Hematopoietic multipotent progenitor cell treated with erythropoietin and hydrocortisone succinate and interleukin-3 and kit ligand, for 4 days (in vitro differentiated cells): ENCODE measurements at places on chromosomes 7 and 10.

- DNase-seq: no peak
Observed at GRCh38 chr10:69333205-69333604, 54.9 kb downstream of the HK1 start.

DNA sequence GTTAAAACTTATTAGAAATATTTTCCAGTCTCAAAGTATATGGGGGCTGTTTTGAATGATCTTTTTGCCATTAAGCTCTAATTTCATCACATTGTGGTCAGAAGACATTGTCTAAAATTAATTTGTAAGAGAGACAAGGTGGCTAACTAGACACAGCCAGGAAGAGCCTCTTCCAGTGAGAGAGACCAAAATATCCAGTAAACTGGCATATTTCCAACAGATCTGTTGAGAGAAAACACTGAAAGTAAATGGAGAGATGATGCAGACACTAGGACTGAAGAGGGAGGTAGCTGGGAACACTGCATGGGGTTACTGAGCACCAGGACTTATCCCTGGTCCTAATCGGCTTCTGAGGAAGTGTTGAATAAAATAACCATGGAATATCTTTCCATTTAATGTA is 101.5 kb upstream of the TAS2R16 start:
- no peak for DNase-seq

DNA sequence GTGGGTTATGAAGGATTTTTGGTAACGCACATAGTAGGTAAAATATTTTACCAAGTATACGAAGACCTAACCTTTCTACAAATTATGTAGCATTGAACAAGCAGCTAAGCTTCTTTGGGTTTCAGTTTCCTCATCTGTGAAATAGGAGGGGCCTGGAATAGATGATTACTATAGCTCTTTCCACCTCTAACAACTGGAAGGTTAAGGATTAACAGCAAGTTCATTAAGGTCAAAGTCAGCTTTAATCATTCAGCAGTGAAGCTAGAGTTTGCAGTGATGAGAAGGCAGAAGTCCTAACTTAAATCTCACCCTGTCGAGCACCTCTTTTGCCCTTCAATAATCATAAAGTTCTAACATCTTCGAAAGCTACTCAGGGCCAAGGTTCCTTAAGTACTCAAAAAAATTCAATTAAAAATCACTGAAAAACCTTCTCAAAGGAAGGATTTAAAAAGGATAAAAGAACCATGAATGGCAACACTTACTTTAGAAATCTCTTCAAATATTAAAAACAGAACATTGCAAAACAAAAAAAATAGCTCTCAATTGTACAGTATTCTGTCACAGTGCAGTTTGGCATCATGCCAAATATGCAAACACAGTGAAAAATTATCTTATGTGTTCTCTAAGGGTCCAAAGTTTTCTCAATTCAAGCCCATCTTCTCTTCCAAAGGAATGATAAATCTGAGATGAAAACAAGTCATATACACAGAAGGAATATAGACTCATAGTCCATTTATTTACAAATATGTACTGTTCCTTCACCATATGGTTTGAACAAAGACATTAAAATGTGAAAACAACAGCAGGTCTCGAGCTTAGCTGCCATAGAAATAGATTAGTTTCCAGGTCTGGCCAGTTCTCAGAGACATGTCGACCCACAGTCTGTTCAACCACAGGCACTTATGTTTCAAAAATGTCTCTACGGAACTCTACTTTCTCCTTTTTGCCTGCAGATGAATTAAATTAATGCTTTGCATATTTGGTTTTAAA is 152.0 kb upstream of the SLC13A1 start:
- no peak for DNase-seq

DNA sequence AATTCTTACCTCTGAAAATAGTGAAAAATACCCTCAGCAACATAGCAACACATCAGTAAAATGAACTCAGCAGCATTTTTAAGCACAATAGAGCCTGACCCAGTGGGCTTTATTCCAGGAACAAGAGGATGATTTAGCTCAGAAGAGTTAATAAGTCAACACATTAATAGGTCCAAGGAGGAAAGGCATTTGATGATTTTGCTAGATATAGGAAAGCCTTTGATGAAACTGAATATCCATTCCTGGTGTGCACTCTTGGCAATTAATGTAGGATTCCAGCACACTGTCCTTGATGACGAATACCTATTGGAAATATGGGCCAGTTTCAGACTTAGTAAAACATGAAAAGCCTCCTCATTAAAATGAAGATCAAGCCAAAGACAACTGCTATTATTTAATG is 42.5 kb downstream of the RASGEF1A start:
- DNase-seq: no peak

GRCh38 chr10:30832001-30832748 is 199.5 kb downstream of the ZNF438 start:
- no peak for DNase-seq

DNA sequence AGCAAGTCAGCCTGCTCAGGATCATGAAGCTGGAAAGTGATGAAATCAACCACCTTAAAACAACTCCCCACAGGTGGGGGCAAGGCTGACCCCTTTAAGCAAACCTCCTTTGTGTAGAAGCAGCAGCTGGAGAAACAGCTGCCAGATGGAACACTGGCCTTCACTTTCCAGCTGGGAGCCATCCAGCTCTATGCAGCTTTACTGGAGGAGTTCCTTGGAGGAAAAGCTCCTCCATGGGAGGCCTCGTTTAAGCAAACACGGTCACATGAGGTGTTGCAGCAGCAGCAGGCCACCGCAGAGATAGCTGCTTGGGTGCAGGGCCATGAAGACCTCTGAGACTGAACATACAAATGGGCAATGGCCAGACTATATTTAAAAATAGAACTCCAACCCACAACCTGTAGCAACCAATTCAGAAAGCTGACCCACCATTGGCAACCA is 13.0 kb upstream of the DLG5 start:
- DNase-seq: no peak

- no peak for DNase-seq
Observed at GRCh38 chr7:25611196-25611595, 382.9 kb upstream of the NPVF start.

DNA sequence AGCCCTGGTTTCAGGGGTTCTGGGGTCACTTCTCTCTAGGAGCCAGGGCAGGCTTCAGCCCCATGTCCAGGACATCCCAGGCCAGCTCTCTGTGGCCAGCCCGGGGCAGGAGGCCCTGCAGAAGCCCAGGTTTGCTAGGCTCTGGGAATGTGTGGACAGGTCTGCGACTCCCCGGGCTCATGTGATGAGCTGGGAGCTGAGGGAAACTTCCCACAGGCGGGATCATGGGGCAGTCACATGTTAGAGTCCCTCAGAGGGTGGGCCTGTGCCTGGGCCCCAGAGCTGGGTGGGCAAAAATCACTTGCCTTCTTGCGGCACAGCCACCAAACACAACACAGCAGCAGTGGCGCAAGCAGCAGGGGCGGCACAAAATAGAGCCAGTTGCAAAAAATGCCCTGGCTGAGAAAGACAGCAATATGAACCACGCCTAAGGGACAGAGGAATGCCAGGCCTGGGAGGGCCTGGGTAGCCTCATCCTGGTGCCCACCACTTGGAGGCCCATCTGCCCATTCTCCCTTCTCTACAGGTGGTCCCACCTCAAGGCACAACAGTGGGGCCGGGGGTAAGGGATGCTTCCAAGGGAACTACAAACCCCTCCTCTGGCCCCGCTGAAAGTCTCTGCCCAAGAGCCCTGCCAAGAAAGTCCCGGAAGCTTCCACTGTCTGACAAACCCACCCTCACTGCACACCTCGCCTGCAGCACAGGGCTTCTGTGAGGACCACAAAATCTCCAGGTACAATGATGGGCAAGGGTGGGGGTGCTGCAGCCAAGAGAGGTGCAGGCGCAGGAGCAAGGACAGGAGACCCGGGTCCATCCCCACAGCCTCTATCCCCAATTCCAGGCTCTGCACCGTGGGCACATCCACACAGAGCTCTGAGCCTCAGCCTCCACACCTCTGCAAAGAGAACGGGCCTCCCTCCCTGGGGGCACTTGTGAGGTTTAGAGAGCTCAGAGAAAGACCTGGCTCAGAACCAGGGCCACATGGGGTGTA is 34.6 kb upstream of the ANTXRL start:
- DNase-seq: no peak

GRCh38 chr10:4154191-4154715 is 369.2 kb upstream of the KLF6 start:
- no peak for DNase-seq
